ENCODE measurements at places on chromosomes 11 and 22.

GRCh38 chr22:50341977-50342650 lies 1.0 kb upstream of the PPP6R2 start:
- DNase-seq = peak; percentile 95

- DNase-seq = no peak
Measured at GRCh38 chr11:84800755-84801346, 826.3 kb downstream of the DLG2 start.

- no peak for DNase-seq
Measured at GRCh38 chr11:1387961-1388762, 1.6 kb upstream of the BRSK2 start.

DNA sequence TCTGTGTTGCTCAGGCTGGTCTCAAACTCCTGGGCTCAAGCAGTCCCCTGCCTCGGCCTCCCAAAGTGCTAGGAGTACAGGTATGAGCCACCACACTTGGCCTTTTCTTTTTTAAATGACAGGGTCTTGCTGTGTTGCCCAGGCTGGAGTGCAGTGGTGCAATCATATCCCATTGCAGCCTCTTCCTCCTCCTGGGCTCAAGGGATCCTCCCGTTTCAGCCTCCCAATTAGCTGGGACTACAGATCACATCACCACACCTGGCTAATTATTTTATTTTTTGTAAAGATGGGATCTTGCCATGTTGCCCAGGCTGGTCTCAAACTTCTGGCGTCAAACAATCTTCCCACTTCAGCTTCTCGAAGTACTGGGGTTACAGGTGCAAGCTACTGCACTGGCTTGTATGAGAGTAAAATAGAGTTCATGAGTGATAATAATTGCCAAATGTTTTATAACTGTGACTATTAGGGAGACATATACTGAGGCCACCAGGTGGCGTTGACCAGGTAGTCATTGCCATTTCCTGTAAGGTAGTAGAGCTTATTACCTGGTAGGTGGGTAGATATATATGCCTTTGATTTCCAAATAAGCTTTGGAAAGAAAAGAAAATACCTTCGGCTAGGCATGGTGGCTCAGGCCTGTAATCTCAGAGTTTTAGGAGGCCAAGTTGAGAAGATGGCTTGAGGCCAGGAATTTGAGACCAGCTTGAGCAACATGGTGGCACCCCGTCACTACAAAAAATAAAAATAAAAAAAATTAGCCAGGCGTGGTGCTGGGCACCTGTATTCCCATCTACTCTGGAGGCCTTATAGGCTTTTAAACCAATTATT lies 5.4 kb downstream of the FDX1 start:
- DNase-seq = no peak

DNA sequence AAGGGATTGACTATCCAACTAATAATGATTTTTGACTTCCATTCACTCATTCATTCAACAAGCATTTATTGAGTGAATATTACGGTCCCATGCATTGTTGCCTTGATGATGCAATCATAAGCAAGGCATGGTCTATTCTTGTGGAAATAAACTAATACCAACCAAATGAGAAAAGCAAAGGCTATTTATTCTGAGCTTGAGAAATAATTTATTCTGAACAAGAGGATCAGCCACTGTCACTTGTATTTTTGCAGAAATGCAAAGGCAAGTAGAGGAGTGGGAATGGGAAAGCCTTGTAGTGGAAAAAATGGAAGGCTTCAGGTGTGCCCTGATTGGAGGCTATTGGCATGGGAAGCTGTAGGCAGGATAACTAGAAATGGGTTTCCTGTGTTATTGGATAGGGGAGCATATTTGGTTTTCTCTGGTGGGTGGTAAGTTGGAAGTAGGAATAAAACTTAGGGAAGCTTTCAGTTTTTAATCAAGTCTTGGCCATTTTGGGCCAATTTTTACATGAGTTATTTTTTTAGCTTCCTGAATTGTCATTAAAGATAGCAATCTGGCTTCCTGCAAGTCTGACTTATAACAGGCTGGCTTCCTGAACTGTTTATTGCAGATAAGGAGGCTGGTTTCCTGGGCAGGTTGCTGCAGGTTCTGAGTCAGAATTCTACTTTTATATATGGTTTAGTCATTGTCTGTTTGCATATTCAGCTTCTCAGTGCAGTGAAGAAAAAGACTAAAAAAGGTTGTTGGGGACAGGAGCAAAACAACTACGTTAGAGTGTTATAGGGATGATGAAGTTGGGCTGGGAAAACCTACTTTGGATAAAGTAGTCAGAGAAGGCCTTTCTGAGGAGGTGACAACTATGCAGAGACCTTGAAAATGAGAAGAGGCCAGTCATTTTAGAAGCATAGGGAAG lies 106.7 kb downstream of the APIP start:
- no peak for DNase-seq

DNA sequence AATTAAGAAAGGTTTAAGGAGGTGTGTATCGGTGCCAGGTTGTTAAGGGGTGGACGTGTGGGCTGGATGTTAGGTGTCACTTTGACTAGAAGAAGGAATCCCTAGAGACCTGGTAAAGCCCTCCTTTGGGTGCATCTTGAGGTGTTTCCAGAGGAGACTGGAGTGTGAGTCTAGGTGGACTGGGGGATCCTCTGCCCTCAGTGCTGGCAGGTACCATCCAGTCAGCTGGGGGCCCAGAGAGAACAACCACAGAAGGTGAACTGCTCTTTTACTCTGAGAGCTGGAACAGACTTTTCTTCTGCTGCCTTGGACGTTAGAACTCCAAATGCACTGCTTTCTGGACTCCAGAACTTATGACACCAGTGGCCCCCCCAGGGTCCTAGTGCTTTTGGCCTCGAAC lies 44.0 kb downstream of the SPATA19 start:
- no peak for DNase-seq

DNA sequence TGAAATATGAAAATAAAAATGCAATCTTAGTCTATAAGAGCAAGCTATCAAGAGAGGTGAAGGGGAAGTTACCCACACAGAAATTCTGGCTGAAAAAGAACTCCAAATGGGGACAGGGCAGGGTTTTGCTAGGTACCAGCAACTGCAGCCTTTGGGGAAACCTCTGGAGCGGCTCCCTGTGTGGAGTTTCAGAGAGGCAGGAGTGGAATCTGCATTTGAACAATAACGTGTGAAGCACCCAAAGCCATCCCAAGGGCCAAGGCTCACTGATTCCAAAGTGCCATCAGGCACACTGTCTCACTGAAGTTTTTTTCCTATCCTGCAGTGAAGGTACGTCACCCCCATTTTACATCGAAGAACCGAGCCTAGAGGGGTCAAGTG lies 87.8 kb downstream of the KCNC1 start:
- no peak for DNase-seq

DNA sequence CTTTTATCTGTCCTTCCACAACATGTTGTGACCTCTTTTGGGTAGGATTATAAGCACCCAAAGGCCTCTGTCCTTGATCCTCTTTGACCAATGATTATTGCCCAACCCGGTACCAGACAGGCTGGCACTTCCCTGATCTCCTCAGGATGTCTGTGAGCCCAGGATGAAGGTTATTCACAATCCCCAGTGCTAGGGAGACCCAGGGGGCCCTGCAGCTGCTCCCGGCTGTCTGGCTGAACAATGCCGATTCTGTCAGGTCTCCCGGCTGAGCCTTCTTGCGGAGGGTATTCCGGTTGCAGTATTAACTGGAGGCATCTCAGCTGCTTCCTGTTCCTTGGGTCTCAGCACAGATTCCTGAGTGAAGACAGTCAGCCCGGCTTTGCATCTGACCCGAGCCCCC lies 71.2 kb upstream of the CDON start:
- no peak for DNase-seq

GRCh38 chr11:57095417-57095816 lies 86.3 kb upstream of the LRRC55 start:
- DNase-seq = no peak

- peak; percentile 19 for DNase-seq
Measured at GRCh38 chr11:10653946-10654810, 39.4 kb downstream of the IRAG1 start.

DNA sequence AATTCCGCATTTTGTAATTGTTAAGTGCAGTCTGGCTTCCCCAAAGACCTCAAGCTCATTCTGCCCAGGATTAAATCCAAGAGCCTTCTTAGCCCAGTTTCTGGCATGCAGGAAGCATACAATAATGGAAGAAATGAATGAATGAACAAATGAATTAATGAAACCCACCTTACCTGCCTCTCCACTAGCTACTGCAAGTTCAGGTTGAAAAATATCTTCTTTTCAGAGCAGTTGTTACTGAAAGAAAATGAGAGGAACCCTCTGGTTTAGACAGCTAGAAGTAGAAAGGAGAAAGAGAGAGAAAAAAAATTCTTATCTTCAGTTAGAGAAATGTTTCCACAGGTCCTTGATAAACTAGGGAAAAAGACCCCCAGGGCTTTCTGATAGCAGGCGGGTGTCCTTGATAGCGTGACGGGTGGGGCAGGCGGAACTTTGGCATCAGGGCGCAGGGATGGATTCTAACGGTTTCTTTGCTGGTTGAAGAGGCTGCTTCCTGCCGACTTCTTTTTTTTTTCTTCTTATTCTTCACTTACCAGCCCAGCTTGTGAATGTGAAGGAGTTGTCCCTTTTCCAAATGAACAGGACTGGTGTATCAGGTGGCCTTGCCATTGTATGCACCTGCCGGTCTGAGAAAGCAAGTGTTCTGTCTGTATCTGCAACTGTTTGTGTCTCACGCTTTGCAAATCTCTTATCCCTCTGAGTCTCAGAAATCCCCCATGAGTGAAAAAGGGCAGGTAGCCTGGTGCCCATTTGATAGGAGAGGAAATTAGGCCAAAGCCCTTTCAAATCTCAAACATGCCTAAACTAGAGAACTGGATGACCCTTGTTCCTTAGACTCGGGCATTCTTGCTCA lies 10.0 kb downstream of the LMO2 start:
- no peak for DNase-seq

DNA sequence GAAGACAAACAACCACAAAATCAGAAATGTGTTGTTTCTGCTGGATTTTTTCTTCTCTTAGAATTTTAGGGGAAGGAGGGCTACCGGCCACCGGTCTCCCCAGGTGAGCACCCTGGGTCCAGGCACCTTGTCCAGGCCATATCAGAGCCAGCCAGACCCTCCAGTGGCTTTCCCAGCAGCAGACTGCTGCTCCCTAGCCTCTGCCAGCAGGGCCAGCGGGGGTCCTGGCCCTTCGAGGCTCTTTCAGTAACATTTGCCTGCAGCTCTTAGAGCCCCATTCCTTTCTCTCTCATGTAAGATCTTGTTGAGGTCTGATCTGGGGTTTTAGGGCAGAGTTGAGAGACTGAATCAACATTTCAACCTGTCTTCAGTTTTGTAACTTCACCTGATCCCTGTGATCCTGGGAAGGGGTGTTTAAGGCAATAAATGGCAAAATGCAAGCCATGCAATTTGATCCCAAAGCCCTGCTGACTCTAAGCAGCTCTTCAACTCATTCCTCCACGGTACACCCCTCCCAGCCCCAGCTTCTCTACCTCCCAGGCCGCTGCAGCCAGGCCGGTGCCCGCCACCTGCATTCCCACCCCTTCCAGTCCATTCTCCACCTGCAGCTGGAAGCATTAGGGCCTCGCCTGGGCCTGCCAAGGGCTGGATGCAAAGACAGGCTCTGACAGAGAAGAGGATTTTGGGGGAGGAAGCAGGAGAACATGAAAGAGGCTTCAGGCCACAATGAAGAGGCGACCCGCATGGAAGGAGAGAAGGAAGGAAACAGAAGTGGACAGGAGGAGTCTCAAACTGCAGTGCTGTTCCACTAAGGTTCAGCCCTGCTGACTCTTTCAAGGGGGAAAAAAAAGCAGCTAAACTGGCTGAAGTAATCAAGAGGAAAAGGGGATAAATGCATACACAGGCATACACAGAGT lies 113.0 kb upstream of the FGF3 start:
- DNase-seq = peak; percentile 5

GRCh38 chr11:65488273-65489034 lies 10.4 kb upstream of the MALAT1 start:
- DNase-seq = no peak

DNA sequence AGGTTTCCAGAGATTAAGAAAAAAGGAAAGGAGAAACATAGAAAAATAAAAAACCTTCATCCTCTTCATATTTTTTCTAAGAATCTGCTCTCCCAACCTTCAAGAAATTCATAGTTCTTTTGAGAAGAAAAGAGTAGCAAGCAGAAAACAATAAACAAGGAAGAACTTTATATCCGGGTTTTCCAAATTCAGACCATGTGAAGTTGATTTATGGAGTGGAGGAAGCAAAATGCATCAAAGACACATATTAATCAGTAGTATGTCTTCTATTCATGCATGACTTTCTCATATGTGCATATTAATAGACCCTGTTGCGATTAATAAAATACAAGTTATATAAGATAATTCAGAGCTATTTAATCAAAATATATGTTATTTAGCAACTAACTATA lies 20.5 kb upstream of the CTSC start:
- DNase-seq = no peak

DNA sequence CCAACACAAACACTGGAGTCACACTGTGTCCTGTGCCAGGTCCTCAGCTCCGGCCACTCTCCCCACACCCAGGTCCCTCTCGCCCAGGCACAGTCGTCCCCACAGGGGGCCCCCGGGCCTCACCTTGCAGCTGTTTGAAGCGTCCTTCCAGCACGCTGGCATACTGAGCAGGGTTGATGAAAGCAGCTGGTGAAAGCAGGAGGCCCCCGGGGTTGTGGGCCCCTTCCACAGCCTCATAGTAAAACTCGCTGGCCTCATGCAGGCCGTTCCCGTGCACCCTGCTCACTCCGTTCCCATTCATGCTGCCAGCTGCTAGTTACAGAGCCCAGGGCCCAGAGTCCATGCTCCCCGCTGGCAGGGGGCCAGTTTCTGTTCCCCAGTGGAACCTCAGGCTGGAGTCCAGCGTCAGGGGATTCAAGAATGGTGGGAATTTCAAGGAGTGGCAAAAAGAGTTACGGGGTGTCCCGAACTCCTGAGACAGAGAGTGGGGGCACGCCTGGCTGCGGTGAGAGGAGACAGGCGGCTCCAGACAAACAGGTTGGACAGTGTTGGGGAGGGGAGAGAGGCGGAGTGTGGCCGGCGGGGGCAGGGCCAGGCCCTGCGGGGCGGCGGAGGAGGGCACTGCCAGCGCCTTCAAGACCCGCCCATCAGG lies 10.6 kb downstream of the SPTBN2 start:
- no peak for DNase-seq

DNA sequence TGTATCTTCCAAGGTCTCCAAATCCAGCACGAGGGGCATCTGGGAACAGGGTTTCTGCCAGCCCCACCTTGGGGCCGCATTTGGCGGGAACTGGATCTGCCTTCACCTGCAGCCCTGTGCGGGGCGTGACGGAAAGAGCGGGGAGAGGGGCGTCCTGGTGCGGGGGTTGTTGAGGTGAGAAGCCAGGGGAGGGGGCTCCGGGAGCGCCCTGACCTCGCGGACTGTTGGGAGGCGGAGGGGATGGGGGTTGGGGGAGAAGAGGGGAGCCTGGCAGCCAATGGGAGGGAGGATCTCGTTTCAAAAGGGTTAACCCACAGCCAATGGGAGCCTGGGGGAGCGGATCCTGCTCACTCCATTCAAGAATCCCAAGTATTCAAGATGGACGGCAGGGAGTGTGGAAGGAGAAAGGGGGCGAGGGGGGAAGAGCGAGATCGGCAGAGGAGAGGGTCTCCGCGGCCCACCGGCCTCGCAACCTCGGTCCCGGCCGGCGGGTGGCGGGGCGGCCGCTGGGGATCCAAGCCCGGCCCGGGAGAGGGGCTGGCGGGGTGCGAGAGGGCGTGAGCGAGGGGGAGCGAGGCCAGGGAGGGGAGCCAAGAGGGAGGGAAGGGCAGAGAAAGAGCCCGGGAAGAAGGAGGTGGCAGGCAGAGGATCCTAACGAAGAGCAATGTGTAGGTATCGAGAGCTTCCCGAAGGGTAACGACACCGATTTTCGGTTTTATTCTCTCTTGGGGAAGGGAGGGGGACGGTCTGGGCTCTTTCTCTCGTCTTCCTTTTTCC lies 11.5 kb downstream of the YPEL4 start:
- DNase-seq = peak; percentile 63
